RPMI7951 (cell line): ENCODE measurements at places on chromosomes 4 and X.

DNA sequence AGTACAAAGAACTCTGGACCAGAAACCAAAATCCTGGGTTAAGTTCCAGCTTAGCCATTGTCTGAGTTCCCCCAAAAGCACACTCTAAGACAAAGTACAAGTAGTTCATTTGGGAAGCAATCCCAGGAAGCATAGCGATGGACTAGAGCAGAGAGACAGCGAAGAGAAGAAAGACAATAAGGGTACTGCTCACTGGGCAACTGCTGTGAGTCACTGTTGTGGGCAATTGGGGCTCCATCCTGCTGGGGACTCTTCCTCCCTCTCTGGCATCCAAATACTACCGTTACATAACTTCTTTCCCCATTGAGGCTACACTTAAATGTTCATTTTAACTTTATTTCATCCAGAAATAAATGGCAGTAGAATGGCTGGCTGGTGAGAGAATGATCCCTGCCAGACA is 14.1 kb downstream of the SRPX start:
- DNase-seq: peak; percentile 73

DNA sequence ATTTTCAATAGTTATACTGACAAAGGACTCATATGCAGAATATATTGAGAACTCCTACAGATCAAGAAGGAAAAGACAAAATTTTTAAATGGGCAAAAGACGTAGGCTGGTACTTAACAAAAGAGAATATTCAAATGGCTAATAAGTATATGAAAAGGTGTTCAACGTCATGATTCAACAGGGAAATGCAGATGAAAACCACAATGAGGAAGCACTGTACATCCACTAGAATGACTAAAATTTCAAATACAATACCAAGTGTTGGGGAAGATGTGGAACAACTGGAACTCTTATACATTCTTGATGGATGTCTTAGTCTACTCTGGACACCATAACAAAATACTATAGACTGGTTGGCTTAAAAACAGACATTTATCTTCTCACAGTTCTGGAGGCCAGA is 1.3 kb upstream of the MRFAP1L1 start:
- DNase-seq: no peak

DNA sequence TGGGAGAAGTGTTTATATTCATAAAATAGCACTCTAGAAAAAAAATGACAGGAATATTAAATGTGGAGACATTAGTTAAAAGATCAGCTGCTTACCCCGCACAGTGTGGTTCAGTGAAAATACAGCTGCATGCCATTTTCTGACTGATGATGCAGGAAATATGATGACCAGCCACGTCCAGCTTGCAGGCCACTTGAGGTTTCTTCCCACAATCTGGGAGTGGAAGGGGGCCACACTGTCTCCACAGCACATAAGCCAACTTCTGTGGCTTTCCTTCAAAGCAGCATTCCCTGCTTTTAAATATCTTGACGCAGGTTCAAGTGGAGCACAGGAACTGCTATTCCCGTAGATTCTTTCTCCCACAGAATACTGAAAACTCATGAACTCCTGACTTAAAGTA is 173.4 kb upstream of the GALNT7 start:
- DNase-seq: no peak

DNA sequence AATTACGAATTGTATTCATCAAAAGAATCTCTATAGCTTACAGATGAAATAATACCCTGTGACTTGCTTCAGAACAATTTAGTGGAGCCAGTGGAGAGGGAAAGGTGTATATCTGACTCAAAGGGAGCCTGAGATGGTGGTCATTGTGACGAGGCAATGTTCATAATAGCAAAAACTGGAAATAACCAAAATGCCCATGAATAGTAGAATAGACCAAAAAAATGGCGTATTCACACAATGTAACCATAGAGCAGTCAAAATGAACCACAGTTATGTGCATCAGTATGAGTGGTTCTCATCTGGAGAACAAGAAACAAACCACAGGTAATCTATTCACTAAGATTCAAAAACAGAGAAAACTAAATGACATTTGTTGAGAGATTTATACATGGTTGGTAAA is 125.3 kb upstream of the CLNK start:
- DNase-seq: no peak

DNA sequence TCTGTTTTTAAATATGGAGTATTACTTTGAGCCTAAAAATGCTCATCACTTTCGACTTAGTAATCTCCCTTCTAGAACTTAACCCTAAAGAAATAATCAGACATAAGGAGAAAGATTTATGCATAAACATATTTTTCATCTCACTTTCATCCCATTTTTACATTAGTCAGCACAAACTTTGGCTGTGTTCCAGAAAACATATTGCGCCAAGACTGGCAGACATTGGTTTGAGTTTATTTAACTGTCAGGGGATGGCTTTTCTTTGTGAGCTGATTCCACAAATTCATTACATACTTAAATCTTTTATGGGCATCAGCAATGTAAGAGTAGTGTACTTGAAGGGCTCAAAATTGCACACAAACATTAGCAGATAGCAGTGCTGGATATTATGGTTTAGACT is 23.7 kb downstream of the MAOA start:
- no peak for DNase-seq

- no peak for DNase-seq
Measured at GRCh38 chrX:11287505-11287904, 5.7 kb upstream of the AMELX start.

DNA sequence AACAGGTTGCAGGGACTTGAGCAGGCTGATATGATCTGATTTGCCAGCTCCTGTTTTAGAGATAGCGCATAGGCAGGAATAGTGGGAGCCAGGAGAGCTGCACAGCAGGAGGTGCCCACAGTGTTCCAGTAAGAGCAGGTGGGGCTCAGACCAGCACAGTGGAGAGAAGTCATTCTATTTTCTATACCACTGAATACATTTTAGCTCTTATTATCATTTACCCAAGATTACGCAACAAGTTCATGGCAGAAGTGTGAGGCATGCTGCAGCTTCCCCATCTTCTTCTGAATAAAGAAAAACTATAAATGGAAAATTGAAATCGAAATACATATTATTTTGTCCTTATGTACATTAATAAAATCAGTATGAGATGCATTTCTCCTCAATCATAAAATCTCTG is 114.7 kb upstream of the EDNRA start:
- DNase-seq: no peak

GRCh38 chr4:186272699-186273391 is 6.9 kb downstream of the F11 start:
- DNase-seq: no peak

DNA sequence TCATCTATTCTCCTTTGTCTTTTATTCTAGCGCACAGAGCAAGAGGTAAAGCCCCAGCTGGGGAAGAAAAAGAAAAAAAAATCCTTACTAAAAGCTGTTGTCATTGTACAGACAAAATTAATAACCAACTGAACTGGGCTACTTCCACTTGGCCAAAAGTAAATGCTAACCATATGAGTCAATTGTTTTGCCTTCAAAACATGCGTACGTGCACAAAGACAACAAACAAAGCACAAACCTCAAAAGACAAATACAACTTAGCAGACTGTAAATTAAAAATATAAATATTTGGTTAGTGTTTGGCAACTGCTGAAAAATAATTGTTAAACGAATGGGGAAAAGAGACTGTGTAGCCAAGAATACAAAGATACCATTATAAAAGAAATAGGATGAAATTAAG is 5.9 kb downstream of the EDA2R start:
- no peak for DNase-seq

- peak; percentile 73 for DNase-seq
Measured at GRCh38 chrX:31609130-31609529, 537.3 kb upstream of the FTHL17 start.

- no peak for DNase-seq
Measured at GRCh38 chr4:128450326-128451120, 162.9 kb upstream of the PGRMC2 start.

DNA sequence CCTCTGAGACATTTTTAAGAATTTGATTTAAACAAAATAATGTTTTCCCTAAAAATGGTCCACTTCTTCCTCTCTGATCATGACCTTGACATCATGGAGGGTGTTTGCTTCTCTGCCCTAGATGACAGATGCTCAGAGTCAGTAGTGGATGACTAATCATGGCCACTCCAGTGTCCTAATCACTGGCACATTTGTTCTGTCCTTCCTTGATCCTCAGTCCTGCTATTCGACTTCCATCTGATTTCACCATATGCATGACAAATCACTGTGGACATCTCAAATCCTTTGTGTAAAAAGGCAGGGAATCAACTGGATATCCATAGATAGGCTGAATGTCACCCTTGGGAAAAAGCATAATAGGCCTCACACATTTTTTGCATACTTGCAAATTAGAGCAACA is 9.0 kb downstream of the CRMP1 start:
- no peak for DNase-seq

- DNase-seq: peak; percentile 78
Measured at GRCh38 chr4:1939664-1940509, 68.7 kb downstream of the NSD2 start.

DNA sequence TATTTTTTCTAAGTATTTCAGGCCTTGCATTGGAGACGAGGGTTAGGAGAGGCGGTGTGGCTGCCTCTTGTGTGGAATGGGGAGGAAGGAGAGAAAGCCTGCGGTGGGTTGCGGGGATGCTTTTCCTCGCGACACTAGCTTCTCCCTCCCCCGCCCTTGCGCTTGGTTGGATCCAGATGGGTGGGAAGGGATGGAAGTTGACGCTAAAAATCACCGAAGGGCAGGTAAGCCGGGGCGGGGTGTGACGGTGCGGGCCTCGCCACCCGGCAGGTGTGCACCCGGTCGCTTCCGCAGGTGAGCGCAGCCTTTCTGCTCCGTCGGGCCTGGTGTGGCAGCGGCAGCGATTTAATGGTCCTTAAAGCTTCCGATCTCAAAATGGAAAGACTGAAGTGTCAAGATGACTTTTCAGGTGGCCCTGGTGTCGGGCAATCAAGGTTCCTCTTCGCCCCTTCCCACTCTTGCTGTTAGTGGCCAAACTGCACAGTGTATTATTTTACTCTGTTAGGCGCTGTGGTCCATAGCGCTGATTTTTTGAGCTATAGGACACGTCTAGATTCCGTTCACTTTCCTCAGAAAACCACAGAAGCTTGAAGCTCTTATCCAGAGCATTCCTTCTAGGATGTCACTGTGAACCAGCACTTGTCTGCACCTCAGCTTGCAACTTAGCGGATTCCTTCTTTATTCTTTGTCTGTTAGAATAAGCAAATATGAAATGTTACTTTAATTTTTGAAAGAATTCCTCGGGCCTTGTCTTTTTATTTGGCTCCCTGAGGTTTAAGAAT is 765 bp downstream of the ENOPH1 start:
- no peak for DNase-seq

GRCh38 chrX:150692296-150692695 is 900 bp upstream of the MTMR1 start:
- DNase-seq: no peak

DNA sequence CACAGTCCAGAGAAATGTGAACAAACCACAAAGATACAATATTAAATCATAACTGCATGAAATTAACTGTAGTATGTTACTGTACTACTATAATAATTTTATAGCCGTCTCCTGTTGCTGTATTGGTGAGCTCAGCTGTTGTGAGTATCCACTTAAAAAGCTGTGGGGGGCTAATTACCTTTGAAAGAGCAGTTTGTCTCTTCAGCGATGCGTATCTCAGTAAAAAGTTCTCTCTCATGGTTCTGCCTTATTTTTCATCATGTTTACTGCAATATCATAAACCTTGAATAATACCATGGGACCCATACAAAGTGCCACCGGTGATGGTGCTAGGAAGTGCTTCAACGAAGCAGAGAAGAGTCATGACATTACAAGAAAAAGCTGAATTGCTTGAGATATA is 8.4 kb upstream of the MSMO1 start:
- no peak for DNase-seq
